ENCODE measurements at places on chromosomes 11 and 22. TPM values are rescaled to one million over a fixed set of nuclear protein-coding genes. Genes with fewer than 3 reads are reported as not detected.

DNA sequence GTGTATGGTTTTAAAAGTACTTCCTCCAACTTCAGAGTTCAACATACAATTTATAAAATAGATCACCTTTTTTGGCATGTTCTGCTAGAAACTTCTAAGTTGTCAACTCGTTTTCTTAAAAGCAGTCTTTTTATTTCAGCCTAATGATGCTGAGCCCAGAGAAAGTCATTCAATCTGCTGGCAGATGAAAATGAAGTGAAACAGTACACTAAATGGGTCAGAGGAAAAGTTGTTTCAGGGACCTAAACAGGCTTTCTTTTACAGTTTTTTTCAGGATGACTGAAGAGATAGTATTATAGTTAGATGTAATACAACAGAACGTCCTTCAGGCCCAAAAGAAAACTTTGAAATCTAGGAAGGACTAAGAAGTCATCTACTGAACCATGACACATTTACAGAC is 842.7 kb upstream of the CCDC90B start:
- DNase-seq = no peak

- DNase-seq = no peak
These were observed 237.3 kb downstream of the ST3GAL4 start for GRCh38 chr11:126592496-126593410.

DNA sequence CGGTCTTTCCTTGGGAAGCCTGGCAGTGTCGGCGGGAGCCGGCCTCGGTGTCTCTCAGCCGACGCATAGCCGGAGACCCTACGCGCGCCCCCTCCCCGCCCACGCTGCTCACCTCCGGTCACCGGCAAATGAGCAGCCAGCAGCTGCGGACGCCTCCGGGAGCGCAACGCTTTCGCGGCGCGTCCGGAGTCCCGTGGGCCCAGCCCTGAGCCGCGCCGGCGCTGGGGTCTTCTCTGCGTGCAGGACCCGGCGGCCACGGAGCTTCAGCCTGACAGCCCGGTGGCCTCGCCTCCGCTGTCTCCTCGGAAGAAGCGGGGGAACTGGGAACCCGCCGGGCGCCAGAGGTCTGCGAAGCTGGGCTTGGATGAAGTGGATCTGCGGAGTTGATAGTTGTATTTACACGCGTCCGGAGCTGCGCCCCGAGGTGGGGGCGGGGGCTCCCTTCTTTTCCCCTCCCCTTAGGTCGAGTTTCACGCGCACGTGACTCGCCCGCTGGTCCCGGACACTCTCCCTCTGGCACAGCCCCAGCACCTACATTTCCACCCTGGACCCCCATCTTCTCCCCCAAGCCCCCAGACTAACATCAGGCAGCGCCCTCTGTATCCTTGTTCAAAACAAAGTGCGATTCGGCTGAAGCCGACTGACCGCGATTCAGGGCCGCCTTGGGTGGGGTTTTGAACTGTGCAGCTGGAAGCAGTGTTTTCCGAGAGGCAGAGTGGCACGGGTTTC is at the start of gene SLC43A1:
Gene SLC43A1, minus strand, starts transcription at position 371 of the 729 bp plus-strand sequence. CDS start 1,591 bp downstream, outside the sequence.
- peak; percentile 80 for DNase-seq

DNA sequence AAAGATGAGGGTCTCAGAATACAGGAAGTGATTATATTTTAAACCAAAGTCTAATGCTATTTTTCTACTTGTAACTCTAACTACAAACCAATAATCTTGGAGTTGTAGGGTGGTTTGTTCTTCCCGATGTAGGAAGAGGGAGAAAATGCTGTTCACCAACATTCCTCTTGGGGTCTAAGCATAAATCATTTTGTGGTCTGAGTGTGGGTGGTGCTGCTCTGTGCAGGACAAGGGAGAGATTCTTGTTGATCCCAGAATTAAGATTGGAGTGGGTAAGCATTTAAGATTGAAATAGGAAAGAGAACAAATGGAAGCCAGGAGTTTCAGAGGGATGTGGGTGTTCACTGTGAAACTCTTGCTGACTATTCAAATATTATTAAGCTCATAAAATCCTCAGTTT is 38.6 kb upstream of the MMP13 start:
- DNase-seq = no peak

- DNase-seq = no peak
These were observed 5.4 kb downstream of the SEC14L2 start for GRCh38 chr22:30402028-30402765.

DNA sequence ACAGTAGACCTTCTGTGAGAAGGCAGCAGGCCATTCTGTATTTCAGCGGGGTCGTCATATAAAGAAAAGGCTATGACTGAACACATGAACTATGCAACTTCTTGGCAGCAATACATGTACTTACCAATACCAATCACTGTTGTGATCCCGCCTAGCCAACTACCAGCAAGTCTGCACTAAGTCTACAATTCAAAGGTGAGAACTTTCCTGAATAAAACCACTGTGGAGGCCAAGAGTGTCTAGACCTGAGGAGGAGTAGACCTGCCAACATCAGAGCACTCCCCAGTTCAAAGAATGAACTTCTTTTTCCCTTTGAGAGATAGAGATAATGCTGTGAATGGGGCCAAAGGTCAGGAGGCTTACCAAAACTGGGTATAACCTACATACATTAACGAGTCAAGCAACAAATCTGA is 108.2 kb downstream of the SIK3 start:
- no peak for DNase-seq

Gene PAK1
- 14.5 TPM for total RNA-seq

Gene LDHAL6A
- total RNA-seq = not detected
